ENCODE measurements at places on chromosomes 13 and 19. TPM values are rescaled to one million over a fixed set of nuclear protein-coding genes. Genes with fewer than 3 reads are reported as not detected.

Gene ZNF816
- total RNA-seq: 4.8 TPM

DNA sequence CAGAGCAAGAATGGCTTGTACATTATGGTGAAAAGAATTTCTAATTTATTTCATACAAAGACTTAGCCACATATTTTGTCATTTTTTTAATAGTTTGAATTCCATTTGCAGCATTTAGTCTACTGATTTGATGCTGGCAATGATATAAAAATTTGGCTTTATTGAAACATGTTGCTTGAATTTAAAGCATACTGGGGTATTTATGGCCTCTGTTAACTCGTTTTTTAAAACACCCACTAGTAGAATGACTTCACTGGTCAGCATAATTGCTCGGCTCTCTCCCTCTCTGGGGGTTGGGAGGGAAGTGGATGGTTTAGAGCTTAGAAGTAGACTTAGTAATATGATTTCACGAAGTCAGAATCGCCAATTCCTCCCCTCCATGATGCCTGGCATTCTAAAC lies 354.9 kb upstream of the HTR2A start:
- no peak for DNase-seq

DNA sequence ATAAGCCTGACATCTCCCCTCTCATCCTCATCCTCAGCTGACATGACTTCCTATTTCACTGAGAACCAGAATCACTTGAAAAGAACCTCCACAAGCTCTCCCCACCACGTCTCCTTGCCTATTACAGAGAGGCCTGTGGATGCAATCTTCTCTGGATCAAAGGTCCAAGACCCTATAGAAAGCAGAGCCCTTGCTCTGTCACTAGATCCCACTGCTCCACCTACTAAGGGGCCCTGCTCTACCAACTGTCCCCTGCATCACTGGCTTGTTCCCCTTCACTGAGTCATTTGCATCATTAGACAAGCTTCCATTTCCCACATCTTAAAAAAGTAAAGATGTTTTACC lies 40.8 kb downstream of the RCBTB2 start:
- DNase-seq: no peak

- no peak for DNase-seq
Observed at GRCh38 chr19:47124937-47125668, 5.5 kb upstream of the SAE1 start.

DNA sequence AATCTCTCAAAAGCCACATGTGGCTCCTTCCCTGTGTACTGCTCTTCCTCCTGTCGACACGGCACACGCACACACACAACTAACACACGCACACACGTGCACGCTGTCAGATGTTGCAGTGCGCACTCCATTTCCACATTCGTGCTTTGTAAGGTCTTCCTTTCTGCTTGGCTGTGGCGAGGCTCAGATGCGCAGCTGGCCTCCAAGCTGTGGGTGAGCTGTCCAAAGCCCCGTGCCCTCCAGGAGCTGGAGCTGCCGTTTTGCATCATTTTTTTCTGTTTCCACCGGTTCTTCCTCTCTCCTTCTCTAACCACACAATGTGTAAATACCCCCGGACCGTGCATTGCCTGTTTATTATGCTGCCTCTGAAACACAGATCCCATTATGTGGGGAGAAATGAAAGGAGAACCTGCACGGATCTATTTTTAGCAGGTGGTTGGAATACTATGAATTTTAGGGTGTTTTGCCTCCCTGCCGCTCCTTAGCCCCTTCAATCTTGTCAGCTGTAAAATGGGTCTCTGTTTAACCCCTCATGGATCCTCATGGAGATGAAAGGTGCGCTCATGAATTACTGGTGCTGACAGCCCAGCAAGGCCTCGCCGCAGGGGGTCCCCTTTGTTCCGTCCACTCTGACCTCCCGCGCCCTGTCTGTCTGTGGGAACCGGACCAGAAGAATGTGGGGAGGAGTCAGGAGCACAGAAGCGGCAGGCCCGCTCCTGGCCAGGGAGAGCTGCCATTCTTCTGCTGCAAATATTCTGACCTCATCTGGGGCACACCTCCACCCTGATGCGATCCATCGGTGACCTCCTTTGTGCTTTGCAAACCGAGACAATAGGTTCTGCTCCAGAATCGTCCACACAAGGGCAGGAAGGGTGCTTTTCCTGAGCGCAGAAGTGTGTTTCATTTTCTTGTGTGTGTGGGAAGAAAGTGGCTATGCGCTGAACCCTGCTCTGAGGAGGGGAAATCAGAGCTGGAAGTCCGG lies 137.7 kb downstream of the SOX1 start:
- no peak for DNase-seq

Data from right cardiac atrium (tissue), 5 donors.